ENCODE measurements at places on chromosomes 5 and 9.

DNA sequence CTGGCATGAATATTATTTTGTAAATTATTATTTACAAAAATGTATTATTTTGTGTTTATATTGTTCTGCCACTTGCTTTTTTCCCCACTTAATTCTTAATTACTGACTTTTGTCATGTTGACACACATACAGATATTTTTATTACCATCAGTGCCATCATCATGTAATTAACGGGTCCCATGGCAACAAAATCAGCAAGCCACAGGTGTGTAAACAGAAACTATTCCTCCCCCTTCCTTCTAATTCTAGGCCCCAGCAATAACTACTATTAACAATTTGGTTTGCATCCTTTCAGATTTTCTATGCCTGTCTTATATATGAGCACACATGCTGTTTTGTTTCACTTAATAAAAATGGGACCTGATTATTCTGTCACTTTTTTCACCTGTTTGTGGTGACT is 29.3 kb downstream of the CYFIP2 start:
- DNase-seq: no peak

DNA sequence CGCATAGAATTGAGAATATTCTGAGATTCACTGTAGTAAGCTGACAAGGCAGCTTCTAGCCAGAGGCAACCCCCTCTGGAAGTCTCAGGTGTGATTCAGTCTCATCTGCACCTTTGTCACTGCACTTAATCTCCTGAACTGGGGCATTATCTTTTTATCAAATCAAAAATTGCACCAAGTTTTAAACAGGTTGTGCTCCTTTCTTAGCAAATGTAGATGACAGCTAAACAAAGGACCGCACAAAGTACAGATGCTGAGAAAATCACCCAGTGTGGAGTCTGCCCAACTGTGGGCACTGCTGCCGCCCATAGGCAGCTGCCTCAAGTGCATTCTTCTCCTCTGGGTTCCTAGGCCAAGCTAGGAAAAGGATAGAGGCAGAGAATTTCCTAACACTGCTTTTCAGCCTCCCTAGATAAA is 51.1 kb downstream of the STARD4 start:
- no peak for DNase-seq

DNA sequence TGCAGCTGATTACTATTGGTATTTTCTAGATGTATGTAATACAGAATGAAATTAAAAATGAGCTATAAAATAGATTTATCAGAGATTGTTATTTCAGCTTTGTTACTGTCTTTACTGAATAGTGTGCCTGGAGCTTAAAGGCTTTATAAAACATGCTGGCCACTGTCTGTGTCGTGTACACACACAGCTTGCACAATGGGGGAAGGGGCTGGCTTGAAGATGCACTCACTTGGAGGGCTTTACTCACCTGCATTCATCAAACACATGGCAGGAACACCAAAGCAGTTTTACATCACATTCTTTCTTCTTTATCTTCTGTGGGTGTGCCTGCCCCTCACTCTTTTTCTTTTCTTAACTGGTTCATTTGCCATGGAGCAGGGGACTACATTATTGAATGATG is 60.9 kb downstream of the TLE4 start:
- no peak for DNase-seq

- no peak for DNase-seq
Observed at GRCh38 chr5:74576941-74577456, 63.5 kb downstream of the ENC1 start.

DNA sequence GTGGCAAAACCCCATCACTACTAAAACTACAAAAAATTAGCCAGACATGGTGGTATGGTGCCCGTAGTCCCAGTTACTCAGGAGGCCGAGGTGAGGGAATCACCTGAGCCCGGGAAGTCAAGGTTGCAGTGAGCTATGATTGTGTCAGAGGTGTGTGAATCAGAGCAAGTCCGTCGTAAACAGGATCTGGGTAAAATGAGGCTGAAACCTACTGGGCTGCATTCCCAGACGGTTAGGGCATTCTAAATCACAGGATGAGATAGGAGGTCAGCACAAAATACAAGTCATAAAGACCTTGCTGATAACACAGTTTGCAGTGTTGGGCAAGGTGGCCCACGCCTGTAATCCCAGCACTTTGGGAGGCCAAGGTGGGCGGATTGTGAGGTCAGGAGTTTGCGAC is 1.9 kb upstream of the CLTB start:
- DNase-seq: peak; percentile 61

- DNase-seq: no peak
Observed at GRCh38 chr5:78126536-78126935, 168.0 kb downstream of the AP3B1 start.

GRCh38 chr9:94079236-94079635 is 5.0 kb upstream of the PTPDC1 start:
- DNase-seq: no peak

- no peak for DNase-seq
Observed at GRCh38 chr5:34688015-34688810, 32.1 kb downstream of the RAI14 start.

GRCh38 chr9:77909306-77909705 is 122.3 kb downstream of the GNAQ start:
- DNase-seq: no peak

DNA sequence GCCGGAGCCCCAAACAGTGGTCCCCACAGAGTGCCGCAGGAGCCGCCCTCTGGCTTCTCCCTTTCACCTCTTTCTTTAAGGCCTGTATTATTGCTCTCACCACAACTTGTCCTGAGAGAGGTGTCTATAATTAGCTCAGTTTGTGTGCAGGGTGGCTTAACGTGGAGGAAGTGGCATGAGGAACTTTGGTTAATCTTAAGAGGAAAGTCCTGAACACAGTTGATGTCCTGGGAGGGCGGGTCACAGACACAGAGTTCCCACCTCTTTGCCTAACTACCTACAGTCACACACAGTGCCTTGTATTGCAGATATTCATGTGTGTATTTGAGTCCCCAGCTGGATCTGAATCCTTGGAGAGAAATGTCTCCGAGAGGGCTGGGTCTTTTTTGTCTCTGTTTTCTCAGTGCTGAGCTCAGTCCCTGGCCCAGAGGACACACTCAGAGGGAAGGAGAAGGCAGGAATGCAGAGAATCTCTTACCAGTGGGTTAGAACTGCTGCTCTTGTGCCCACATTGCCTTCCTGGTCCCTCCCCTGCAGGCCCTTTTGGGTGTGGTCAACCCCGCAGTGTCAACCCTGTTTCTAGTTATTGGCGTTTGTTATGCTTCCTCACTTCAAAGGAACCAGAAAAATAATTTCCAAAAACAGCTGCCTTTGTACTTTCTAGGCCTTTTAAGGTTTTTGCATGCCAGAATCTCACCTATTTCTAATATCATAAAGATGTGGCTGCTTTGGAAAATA is 392.5 kb downstream of the KDM4C start:
- DNase-seq: peak; percentile 56

DNA sequence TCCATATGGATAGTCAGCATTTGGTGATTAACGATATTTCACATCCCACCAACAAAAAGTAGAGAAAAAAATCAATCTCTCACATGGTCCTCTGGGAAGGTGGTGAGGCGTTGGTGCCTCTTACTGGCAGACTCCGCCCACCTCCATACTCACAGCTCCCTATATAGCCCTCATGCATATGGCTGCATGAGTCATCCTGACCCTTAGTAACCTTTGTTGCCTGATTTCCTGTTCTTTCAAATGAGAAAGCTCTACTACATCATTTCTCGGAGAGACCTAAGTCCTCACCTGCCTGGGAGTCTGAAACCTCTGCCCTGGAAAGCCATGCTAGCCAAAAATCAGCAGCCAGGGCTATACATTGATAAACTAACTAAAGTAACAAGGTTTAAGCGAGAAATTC is 33.3 kb upstream of the ABCA1 start:
- DNase-seq: peak; percentile 69

DNA sequence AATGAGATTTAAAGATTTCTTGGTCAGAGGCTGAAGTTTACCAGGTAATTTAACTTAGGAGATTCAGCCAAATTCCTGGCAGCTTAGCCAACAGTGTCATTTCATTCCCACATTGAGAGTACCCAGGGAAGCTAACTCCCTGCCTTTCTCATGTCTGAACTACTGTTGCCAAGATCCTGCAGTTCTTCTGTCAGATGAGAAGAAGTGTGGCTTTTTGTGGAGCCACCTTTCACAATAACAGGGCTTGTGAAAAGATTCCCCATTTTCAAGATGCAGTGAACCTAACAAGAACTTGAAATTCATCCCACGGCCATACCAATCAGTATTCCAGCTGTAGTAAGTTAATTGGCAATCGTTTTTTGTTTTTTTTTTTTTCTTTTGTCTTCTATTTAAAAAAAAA is 176.4 kb downstream of the XRCC4 start:
- no peak for DNase-seq

DNA sequence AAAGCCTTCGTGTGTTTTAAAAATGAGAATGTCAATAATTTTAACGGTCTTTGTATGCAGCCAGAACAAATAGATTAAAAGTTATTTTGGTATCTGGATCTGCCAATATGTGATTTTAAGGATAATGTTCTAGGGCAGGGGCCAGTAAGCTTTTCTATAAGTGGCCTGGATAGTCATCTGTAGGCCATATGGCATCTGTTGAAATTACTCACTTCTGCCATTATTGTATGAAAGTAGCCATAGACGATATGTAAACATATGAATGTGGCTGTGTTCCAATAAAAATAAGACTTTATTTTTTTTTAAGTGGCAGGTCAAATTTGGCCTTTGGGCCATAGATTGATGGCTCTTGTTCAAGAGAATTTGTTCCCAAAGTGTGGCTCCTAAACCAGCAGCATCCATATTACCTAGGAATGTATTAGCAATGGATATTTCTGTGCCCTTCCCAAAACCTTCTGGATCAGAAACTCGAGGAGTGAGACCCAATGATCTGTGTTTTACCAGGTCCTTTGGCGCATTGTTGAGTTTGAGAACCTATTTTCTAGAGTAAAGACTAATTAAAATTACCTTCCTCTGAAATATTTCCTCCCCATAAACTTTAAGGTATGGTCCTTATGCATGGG is 55.9 kb downstream of the C6 start:
- no peak for DNase-seq

- no peak for DNase-seq
Observed at GRCh38 chr5:68898951-68899471, 194.8 kb upstream of the SLC30A5 start.

DNA sequence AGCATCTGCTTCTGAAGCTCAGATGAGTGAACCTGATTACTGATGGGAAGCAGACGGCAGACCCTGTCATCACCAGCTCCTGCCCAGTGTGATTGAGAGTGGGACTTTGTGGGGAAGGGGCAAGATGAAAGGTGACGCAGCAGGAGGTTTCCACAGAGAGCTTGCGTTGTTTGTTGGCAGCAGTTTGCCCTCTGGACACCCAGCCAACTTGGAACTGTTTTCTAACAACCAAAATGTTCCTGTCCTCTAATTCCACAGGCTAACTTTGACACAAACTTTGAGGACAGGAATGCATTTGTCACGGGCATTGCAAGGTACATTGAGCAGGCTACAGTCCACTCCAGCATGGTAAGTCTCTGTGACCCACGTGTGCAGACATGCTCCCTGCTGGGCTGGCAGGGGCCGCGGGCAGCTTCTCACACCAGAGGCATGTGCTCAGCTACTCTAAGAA is 20.9 kb downstream of the CYFIP2 start:
- DNase-seq: no peak

DNA sequence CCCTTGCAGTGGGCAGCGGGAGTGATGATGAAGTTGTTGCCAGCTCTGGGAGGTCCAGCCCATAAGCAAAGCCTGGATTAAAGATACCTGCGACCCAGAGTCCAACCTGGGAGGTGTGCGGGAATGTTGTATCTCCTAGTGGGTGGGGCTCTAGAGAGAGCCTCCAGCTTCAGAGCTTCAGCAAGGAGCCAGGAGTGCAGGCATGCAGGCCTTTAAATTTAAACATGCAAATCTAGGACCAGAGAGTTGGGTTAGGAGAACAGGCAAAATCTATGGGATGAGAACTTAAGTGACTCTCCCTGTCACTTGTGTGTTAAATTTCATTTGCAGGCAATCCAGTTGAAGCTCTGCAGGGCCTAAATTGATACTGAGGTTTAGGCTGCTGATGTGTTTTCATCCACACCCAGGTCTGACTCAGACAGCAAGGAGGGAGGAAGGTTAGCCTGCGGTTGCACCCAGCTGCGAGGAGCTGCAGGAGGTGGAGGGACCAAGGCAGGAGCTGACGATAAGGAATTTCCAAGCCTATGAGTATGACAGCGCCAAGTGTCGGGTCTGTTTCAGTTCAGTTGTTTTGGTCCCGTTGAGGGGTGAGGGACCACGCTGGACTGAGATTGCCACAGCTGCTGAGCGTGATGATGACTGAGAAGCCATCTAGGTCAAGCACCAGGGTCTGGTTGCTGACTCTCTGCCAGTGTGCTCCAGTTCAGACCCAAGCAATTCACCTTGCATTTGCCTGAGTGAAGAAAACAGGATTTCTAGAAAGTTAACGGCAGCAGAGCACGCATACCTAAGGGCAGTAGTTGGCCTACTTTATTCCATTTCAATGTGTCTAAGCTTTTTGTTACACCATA is 243.0 kb downstream of the ICE1 start:
- no peak for DNase-seq

GRCh38 chr9:71693607-71694006 is 74.7 kb downstream of the CEMIP2 start:
- no peak for DNase-seq

DNA sequence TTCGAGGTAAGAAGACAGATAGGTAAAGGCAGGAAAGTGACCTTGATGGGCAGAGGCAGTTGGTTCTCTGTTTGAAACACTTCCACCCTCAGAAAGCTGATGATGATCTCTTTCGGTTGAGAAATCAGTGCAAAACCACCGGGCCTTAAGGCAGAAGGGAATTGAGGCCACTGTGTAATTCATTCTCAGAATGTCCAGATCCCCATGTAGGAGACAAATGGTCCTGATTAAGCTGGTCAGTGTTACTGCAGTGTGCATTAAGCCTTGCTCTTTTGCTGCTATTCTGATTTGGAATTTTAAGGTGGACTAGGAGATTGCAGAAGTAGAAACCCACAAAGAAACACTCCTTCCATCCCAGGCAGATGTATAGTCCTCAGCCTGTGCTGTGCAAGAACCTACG is 255.2 kb downstream of the ARHGAP26 start:
- DNase-seq: no peak

GRCh38 chr5:31366941-31367340 is 165.0 kb downstream of the DROSHA start:
- DNase-seq: no peak

GRCh38 chr5:138024117-138024516 is 8.8 kb downstream of the FAM13B start:
- no peak for DNase-seq

GRCh38 chr9:99833735-99834134 is 12.1 kb downstream of the NR4A3 start:
- DNase-seq: no peak

- DNase-seq: no peak
Observed at GRCh38 chr5:14676320-14676719, 11.8 kb downstream of the OTULIN start.

DNA sequence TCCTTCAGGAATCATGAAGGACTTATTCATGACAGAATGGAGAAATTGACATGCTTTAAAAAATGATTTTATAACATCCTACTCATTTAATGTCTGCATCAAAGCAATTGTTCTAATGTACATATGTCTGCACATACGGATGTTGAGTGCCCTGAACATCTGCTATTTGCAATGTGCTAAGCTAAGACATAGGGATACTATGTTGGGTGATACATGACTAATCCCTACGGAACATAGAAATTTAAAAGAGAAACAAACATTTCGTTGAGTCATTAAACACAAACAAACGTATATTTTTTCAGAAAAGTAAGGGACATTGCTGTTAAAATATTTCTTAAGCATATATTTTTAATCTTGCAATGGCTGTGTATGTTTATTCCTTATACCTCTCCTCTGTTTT is 686.5 kb upstream of the ADAMTS16 start:
- no peak for DNase-seq

GRCh38 chr5:148897842-148898241 is 71.4 kb downstream of the ADRB2 start:
- DNase-seq: peak; percentile 34
